ENCODE measurements at places on chromosomes 7 and 10.

- no peak for DNase-seq
These were observed 236.2 kb upstream of the PITRM1 start for GRCh38 chr10:3408603-3409365.

DNA sequence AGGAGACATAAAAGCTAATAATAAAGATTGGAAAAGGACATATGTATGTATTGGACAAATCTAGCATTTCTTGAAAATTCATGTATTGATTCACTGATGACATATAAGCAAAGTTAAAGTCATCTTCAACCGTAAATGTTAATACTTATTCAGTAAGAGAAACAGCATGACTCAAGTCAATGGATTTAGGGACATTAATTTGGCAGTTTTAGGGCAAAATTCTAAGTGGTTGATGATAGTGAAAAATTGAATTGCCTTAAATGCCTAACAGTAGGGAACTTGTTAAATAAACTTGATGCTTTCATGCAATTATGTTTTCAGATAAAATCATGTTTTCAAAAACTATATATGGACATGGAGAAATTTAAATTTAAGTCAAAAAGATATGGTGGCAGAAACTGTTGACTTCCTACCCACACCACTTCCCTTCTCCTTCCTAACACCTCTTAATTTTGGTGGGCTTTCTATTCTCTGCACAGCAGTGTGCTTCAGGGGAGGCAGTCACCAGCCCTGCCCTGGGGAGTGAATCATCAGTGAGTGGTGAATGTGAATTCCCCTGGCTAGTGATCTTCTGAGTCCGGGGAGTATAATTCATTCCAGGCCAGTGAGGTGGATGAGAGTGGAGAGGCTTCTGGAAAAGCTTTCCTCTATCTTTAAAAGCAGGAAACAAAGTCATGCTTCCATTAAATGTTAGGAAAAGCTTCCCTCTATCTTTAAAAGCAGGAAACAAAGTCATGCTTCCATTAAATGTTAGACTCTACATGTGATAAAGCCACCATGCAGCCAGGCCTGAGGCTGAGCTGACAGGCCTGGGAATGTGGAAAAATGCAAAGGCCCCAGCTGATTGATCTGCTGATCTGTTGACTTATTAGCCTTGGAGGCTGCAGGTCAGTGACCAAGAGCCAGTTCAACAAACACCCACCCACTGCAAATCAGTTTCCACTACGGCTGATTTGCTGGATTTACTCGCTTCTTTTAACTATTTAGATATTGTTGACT lies 25.2 kb upstream of the ITGB1 start:
- DNase-seq = no peak

DNA sequence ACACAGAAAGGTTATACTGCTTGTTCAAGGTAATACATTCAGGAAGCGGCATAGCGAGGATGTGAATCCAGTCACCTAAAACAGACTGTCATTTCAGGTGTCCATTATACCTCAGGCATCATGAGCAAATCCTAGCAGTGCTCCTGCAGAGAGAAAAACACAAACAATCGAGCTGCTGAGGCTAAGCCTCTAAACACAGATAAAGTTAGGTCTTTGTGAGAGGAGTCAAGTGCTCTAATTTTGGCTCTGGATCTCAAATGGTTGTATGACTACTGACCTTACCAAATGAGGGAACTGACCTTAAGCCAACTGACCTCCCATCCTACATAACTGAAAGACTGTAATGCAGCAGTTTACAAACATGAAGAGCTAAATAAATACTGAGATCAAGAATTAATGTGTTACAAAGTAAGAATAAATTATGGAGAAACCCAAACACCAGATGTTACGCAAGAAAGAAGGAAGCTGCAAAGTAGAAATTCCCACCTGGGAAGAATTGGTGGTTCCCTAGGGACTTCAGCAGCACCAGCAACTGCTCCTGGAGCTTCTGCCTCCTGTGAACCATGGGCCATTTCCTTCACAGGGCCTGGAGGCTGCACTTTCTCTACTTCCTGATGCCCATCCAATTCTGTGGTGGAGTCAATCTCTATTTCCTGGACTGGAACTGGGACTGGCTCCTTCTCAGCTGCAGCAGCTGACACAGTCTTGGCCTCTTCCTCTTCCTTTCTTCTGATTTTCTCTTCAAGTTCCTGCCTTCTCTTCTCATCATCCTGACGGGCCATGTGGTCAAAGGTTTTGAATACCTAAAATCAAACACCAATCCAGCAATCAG lies 5.8 kb downstream of the NUDCD3 start:
- DNase-seq = no peak

- DNase-seq = no peak
These were observed 20.9 kb downstream of the TBX20 start for GRCh38 chr7:35232994-35233393.

DNA sequence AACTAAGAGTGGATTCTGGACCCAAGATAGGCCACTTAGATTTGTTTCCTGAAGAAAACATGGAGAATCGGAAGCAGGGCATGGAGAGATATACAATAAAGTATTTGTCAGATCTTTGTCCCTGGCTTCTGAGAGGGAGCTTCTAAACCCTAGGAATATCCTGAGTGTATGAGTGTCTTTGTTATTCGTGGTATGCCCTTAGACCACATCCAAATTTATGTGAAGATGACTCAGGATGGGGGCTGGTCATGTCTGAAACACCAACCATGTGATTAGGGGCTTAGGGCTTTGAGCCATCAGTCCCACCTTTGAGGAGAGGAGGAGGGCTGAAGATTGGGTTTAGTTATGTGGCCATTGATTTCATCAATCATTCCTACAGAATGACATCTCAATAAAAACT lies 69.7 kb upstream of the PLPP4 start:
- DNase-seq = no peak

- DNase-seq = no peak
These were observed 167.8 kb downstream of the HDAC9 start for GRCh38 chr7:18663321-18663720.

DNA sequence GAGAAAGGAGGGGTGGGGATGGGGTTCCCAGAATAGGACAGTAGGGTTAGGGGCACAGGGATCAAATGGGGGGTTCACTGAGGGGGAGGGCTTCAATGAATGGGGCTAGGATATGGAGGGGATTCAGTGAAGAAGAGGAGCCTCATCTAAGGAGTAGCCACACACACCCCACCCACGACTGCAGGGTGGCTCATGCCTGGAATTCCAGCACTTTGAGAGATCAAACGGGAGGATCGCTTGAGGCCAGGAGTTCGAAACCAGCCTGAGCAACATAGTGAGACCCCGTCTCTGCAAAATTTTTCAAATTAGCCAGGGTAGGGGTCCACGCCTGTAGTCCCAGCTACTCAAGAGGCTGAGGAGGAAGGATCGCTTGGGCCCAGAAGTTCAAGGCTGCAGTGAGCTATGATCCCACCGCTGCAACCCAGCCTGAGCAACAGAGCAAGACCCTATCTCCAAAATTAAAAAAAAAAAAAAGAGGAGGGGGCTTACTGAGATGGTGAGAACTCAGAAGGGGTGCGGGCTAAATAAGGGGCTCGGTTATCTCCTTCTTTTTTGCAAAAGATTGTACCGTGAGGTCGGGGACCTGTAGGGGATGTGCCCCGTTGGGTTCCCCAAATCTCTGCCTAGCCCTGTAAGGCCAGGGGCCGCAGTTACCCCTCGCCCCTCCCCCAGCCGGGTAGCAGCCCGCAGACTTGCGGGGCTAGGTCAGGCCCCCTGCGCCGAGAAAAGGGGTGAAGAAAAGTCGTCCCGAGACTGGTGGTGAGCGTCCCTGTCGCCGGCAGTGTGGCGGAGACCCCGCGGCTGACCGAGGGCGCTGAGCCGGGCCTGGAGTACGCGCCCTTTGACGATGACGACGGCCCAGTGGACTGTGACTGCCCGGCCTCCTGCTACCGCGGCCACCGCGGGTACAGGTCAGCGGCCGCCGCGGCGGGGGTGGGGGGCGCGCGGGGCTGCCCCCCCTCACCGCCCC lies 43.1 kb upstream of the HSPB1 start:
- DNase-seq = no peak

DNA sequence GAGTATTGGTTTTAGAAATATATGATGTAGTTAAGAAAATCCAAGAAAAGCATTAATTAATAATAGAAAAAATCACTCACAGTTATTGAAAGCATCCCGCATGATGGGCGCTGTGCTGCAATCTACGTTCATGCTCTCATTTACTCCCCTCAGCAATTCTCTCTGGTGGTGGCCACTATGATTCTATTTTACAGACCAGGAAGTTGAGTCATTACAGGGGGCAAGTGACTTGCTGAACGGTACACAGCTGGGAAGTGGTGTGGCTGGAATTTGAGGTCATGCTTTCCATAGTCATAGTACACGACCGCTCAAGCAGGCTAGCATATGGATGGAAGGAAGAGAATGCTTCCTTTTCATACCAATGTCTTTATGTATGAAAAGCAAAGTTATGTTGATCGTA lies 117.4 kb downstream of the TES start:
- DNase-seq = no peak

DNA sequence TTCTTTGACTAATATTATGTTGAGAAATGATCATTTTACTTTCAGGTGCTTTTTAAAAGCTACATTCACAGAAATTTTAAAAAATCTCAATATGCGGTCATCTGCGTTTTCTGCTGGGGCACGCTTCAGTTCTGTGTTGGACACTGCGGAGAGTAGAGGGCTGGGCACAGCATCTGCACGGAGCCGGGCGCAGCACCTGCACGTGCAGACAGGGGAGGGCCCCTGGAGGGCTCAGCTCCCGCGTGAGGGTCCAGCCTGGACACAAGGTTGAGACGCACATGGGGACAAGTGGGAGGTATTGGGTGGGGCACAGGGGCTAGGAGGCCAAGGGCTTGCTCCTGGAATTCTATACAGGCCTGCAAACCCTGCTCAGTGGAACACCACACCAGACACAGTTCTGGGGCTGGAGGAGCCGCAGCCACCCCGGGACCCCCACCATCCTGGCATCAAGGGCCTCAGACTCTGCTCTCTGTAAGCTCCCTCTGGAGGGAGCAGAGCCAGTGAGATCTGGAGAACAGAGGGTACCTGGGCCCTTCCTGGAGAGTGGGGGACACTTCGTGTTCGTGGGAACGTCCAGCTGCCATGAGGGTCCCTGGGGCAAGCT lies 20.4 kb upstream of the FAM20C start:
- no peak for DNase-seq

DNA sequence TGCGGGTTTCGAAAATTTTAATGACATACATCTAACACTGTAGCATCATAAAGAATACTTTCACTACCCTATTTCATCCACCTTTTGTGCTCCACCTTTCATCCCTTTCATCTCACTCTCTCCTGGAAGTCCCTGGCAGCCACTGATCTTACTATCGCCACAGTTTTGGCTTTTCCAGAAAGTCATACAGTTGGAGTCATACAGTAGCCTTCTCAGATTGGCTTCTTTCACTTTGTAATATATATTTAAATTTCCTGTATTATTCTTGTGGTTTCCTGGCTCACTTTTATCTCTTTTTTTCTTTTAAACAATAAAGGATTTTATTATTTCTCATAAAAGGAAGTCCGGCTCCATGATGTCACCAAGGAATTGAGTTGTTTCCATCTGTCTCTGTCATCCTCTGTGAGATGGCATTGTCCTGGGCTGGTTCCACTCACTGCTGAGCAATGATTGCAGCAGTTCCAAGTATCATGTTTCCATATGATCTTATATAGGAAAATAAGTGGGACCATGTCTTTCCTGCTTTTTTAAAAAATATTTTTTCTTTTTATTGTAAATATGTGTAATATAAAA lies 626.3 kb downstream of the POM121L12 start:
- DNase-seq = no peak

GRCh38 chr10:103262229-103262628 lies 14.7 kb upstream of the INA start:
- DNase-seq = no peak

DNA sequence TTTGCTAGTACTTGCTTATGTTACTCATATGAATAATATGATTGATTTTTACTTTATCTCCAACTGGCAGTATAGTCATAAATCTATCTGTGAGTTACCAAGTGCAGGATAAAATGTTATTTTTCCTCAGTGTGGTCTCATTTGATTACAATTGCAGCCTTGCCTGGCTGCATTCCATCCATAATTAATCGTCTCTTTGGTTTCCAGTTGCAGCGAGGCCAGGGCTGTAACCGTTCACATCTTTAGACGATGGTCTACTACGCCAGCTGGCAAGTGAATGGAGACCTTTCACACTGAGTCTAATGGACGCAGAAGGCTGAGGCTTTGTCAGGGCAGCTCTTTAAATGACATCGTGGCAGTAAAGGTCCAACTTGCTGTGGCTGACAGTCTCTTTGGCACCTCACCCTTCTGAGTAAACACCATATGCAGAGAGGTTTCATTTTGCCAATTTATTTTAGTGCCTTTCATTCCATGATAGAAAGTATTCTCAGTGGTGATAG lies 84.0 kb downstream of the ARL4A start:
- peak; percentile 28 for DNase-seq

DNA sequence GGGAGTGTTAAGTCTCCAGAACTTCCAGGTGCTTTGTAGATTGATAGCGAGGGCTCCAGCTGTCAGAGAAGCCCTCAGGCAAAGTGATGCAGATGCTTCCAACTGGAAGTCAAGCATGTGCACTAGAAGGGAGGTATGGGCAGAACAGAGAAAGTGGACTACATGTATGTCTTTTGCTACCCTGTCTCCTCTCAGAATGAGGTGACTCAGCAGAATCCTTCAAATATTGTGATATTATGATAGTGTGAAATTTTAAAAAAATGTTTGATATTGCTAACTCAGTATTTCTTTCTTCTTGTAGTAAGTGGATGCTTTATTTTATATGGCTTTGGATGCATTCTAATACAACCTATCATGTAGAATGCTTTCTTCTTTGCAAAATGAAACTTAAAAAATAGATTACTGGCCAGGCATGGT lies 138.9 kb upstream of the SVIL start:
- DNase-seq = no peak

GRCh38 chr7:112439476-112439875 lies 10.8 kb upstream of the IFRD1 start:
- no peak for DNase-seq

DNA sequence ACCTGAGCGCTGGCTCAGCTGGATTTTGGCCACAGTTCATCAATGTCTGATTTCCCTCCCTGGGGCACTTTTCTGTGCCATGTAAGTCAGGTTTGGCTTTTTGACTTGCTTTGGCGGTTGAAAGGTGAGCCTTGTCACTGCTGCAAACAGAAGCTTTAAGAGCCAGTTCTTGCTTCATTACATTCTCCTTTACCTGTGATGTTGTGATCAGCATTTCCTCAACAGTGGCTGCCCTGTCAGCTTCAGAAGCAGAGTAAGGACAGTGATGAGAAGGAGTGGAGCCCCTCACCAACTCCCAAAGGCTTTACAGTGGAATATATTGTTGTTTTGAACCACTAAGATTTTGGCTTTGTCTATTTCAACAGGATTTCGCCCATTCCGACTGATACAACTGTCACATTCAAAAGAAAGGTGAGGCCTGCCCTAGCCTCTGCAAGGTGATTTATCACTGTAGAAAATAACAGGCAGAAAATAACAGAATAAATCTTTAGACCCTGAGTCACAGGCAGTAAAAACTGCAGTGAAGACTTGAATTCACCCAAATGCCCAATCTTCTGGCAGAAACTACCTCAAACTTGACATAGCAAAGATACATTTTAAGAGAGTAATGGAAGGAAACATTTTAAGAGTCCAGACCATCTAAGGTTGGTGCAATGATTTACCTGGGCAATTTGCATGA lies 13.3 kb upstream of the DKK1 start:
- no peak for DNase-seq
